Tongue (tissue), 3 donors: ENCODE measurements at places on chromosomes 3 and 15.
A peak's percentile ranks its signal among the peaks of the same experiment; 100 is the strongest.

DNA sequence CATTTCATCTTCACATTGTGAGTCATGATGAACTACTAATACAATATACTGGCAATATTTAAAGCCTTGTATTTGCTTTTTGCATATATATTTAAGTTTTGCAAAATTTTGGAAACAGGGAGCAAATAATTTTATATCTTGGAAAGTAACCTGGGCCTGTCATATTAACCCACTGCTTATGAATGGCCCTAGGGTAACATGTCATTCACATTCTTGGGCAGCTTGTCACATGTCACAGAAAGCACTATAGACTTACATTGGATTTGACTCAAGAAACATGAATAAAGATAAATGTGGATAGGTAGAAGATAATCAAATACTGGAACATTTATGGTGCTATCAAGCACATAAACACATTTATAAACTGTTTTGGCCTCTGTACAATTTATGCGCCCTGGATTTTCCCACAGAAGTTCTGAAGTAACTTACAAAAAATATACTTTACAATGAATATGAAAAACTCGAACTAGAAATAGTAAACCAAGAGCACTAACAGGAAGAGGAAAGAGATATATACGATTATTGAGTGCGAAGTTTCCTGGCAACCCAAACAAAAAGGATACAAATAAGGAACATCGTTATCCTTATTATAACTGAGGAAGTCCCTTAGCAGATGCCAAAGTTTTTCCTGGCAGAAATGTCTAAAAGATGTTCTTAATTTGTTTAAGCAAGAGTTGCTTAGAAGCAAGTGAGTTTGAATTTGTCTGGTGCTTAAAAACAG is 257.2 kb downstream of the RBMS3 start:
- peak; percentile 87 for DNase-seq

DNA sequence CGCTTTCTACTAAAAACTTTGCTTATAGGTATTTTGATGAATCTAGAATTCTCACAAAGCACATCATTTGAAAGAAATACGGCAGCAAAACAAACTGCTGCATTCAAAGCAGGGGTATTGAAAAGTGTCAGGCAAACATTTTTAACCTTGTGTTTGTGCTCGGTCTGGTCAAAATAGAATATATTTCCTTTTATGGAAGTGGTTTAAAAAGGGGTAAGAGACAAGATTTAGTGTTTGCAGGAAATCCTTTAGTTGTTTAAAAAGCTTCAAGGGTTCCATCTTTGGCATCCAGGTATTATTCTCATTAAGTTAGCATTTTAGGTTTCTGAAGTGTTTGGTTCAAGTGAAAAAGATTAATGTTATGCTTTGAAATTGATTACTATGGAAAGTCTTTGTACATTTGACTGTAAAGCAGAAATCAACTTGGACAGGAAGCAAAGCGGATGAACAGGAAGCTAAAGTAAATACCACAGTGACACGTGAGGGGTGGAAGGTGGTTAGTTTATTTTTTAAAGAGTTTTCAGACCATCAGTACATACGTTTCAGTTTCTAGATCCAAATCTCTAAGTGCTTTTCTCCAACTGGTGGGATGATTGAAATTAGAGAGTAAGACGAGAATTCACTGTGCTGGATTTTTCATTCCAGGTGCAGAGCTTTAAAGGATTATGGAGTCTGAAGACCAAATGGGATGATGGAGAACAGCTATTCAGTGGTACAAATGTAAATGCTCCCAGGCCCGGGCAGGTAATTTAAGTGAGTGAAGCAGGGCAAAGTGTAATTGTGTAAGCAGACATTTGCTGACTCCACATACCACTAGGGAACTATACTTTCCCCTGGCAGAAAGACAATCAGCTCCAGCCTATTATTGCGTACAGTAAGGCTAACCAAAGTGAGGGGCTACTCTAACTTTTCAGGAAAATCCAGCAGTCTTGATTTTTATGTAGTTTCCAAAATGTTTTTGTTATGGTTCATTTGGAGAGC is 341.8 kb upstream of the TBL1XR1 start:
- DNase-seq = peak; percentile 42

DNA sequence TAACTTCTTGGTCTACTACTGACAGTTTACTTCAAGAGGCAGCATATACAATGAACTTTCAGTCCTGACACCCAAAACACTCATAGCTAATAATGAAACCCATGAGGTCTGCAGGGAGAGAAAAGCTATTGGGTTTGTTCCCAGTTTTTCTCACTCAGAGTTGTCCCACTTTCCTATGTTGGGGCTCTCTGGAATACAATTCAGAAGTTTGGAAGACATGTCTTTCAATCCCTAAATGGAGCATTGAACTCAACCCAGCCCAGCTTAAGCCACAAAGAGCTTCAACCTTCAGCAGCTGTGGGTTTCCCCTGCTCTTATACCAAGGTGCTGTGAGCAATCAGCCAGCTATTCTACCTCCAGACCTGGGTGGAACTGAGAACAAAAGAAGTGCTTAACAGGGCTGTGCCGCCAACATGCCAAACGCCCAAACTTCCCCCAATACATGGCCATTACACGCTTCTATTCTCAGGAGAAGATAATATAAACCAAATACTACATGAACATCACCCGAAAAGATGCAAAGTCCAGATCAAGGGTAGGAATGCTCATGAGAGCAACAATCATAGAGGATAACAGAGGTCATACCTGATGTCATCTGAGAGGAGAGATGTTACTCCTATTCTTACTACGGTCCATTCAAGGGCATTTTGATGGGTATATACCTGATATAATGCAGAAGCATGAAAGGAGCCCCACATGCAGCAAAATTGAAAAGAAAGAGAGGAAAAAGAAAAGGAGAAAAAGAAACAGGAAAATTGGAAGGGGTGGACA is 131.2 kb upstream of the TGFBR2 start:
- DNase-seq = no peak

DNA sequence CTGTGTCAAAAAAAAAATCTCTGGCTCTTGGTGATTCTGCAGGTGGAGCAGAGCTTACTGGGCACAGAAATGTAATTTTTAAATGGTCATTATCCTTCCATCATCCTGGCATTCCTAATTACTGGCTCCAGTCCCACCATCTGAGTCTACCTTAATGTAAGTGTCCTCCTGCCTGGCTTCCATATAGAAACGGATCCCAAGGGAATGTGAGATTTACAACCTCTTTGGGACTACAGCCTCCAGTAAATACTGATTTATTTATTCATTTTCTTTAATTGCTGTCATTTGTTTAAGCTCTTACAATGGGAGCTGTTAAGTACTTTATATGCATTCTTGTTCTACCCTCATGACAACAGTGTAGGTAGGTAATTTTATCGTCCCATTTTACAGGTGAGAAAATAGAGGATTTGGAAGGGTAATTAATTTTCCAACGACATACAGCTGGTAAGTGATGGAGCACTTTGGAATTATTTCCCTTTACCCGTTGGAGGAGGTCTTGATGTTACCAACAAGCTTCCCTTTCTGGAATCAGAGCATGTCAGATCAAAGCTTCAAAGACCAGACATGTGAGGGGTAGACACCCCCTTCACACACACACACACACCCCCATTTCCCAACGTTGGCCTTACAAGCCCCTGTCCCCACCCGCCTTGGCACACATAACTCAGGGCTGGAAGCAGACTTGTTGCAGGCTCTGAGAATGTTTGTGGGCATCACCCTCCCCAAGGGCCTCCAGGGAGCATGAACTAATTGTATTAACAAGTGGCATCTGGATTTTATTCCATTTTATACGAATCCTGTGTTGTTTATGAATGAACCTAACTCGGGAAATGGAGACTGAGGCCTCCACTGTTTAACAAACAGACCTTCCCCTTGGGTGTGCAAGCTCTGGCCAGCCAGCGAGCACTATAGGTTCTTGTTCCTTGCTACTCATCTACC is 116.9 kb downstream of the ALDH1A2 start:
- DNase-seq = no peak

DNA sequence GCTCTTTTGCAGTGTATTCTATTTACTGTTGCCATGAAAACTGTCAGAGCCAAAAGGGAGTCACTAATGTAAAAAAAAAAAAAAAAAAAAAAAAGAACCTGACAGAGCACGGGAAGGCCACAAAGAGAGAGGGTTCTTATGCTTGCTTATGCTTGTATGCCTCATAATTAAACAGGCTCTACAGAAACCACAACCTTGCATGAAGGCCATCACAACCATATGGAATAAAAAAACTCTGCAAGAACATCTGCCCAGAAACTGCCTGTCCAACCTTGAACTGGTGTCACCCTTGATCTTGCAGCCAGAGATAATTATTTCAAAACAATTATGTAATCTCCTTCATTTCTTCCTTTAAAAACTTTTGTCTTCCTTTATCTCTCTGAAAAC is 50.1 kb downstream of the CFAP20DC start:
- DNase-seq = no peak

- no peak for DNase-seq
These were observed 458.9 kb downstream of the FHIT start for GRCh38 chr3:60792249-60792852.

DNA sequence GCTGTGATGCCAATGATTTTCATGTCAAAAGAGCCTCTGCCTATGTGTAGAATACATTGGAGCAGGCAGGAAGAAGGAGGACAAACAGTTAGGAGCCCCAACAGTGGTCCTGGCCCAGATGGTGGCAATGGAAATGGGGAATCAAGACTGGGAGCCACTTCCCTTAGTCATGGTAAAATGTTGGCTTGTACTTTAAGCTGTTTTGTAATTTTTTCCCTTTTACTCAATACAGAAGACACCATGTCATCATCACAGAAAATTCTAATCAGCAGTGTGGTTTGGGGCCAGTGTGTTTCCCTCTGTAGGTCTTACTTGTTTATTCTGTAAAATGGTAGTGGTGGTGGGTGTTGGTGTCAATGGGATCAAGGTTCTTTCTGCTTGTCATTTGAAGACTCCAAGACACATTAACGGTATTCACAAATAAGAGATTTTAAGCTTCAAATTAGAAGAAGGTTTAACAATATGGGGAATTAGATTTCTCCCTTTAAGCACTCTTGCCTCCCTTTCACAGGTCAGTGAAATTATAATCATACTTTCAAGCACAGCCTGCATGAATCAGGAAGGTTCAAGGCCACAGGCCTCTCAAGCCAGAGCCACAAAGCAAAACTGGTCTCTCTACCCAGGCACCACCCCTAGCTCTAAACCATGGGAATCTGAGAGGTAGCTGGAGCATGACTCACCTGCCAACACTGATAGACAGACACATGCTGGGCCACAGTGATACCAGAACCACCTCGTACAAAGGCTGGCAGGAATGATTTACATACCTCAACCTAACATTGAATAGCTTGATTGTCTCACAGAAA is 24.9 kb downstream of the SIAH2 start:
- DNase-seq = no peak

GRCh38 chr15:70653426-70653825 is 109.9 kb downstream of the UACA start:
- DNase-seq = no peak

- DNase-seq = peak; percentile 28
These were observed 32.5 kb downstream of the CHAC1 start for GRCh38 chr15:40985541-40986330.

DNA sequence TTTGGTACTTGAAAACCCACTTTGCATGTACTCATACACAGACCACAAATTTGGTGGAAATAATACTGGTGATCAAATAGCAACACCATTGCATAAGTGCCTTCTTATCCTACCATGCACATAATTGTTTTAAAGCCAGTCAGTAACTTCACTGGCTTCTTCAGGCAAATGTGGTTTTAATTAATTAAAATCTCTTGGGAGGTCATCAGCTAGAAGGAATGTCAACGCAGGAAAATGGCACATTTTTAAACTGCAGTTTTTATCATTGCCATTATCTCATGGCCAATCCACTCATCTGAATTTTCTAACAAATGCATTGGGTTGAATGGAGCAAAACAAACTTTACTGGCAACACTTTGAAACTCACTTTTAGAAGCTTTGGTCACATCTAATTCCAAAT is 105.7 kb upstream of the ZPLD1 start:
- no peak for DNase-seq

DNA sequence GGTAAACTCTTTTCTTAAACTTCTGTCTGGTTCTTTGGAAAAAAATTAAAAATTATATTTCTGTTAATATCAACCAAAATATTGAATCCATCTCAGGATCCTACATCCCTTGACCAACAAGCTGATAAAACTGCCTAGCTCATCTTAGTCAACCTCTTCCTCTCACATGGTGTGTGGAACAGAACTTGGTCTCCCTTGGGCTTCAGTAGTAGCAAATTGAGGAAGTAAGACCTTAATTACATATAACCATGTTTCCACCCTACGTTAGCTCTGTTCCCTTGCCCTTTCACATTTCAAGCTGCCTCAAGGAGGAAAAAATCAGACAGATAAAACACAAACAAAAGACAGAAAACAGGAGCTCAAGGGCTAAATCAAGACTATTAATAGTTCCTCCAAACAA is 116.4 kb downstream of the GREM1 start:
- DNase-seq = no peak

GRCh38 chr3:16496408-16497222 is 16.9 kb downstream of the RFTN1 start:
- DNase-seq = no peak

DNA sequence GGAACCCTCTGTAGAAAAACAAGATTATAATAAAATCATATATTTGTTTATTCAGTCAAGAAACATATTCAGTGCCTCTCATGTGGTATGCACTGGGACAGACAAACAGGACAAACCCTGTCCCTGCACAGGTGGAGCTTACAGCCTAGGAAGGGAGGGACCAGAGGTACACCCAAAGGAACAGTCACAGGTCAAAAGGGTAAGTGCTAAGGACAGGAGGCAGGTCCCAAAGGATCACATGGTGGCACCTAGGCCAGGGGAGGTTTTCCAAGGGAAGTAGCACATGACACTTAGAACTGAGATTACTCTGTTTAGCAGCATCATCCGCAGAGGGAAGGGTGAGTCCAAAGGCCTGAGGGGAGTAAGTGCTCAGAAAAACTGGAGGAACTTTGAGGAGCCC is 254.4 kb upstream of the ARRDC4 start:
- DNase-seq = no peak

DNA sequence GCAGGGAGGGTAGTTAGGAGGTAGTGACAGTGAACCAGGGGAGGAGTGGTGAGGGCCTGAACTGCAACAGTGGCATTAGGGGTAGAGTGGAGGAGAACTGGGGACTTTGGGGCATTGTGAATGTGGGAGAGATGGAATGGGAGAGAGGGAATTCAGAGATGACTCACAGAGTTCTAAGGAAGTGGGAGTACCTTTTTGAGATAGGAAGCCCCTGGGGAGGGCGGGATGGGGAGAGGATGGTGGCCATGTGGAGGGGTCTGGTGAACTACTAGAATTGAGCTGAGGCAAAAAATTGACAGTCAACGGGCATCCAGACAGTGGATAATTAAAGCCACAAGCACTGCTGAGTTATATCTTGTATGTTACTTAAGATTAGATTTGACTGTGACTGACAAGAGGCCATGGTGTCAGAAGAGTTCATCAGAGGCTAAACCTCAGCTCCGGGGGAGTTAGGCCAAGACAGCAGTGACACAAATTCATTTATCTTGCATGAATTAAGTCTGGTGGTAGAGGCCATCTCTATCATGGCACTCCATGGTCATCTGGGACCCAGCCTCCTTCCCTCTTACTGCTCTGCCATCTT is 34.0 kb downstream of the PLEKHO2 start:
- DNase-seq = no peak
